NCI-H1092 (cell line): ENCODE measurements at places on chromosomes 7 and 10.

- no peak for DNase-seq
Measured at GRCh38 chr10:122495406-122496340, 34.3 kb downstream of the HTRA1 start.

- DNase-seq = no peak
Measured at GRCh38 chr7:22631730-22632129, 95.3 kb upstream of the IL6 start.

DNA sequence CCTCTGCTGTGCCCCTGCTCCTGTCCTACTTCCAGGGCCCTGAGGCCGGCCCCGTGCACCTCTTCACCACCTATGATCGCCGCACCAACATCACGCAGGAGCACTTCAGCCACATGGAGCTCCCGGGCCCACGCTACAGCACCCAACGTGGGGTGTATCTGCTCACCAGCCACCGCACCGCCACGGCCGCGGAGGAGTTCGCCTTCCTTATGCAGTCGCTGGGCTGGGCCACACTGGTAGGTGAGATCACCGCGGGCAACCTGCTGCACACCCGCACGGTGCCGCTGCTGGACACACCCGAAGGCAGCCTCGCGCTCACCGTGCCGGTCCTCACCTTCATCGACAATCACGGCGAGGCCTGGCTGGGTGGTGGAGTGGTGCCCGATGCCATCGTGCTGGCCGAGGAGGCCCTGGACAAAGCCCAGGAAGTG lies 1.8 kb downstream of the RBP3 start:
- no peak for DNase-seq

GRCh38 chr10:79070606-79071395 lies 2.0 kb downstream of the ZMIZ1 start:
- DNase-seq = peak; percentile 19

- no peak for DNase-seq
Measured at GRCh38 chr7:116273283-116273917, 63.1 kb downstream of the TES start.

DNA sequence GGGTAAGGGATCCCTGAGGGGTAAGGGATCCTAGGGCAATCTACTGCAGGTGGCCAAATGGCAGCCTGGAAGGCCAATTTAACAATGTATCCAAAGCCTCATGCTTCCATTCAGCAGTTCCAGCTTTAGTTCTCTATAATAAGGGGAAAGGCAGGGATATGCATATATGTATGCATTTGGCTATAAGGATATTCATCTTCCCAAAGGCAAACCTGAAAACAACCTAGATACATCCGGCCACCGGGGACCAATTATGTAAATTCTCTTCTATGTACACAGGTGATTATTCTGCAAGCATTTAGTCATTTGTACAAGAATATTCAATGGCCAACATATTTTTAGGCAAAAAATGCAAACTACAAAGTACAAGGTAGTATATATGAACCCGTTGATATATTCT lies 26.7 kb downstream of the PSAP start:
- no peak for DNase-seq

DNA sequence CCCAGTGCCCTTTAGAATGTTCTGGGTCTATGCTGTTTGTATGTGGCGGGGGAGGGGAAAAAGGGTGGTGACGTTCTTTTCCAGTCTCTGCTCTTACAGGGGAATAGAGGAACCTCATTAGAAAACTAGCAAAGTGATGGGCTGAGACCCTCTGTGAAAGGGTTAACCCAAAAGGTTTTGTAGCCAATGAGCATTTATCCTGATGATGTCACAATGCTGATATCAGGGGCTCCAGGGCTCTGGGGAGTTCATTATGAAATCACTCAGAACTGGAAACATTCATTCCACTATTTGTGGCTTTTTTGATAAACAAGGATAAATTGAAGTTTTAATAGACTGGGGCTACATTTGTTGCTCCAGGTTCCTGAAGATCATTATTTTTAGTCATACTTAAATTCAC lies 71.7 kb downstream of the ARID5B start:
- no peak for DNase-seq

GRCh38 chr10:104659809-104660208 lies 18.7 kb downstream of the SORCS3 start:
- DNase-seq = no peak

GRCh38 chr10:34157501-34157900 lies 657.6 kb downstream of the PARD3 start:
- DNase-seq = no peak

GRCh38 chr7:75861636-75862035 lies 17.2 kb upstream of the RHBDD2 start:
- DNase-seq = no peak

DNA sequence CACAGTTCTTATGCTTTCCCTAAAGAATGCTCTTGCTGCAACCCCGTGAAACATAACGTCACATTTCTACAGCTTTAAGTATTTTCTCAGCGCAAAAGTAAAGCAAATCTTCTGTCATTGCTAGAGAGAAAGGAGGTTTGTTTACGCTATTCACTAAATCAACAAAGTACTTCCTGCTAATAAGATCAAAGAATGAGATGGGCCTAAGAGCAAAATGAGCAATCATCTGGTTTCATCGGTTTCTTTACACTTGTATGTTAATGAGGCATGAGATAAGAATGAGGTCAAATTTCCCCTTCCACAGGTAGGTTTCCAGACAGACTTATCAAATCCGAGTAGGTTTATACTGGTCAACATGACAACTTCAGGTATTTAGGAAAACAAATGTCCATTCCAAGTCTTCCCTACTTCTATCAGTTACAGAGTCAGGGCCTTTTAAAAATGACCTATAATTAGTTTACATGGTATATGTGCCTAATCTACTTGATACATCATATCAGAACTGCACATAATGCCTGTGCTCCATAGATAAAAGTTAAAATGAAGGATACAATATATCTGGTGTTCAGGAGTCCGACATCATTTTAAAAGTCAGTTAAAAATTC lies 8.4 kb downstream of the USP6NL start:
- DNase-seq = no peak

- DNase-seq = no peak
Measured at GRCh38 chr10:117218654-117219053, 21.4 kb downstream of the KCNK18 start.

- no peak for DNase-seq
Measured at GRCh38 chr7:37320848-37321468, 127.7 kb downstream of the ELMO1 start.

- no peak for DNase-seq
Measured at GRCh38 chr10:82668221-82668895, 793.4 kb downstream of the NRG3 start.

GRCh38 chr10:123147635-123148413 lies at the start of gene HMX2:
TSS of gene HMX2 (plus strand) at chr10:123148136. CDS start at chr10:123148379, 243 bp downstream.
- peak; percentile 61 for DNase-seq

- no peak for DNase-seq
Measured at GRCh38 chr10:60955957-60956425, 12.0 kb upstream of the RHOBTB1 start.

GRCh38 chr7:8831376-8831775 lies 398.0 kb downstream of the NXPH1 start:
- no peak for DNase-seq

- no peak for DNase-seq
Measured at GRCh38 chr7:45919231-45919784, 1.8 kb downstream of the IGFBP3 start.

DNA sequence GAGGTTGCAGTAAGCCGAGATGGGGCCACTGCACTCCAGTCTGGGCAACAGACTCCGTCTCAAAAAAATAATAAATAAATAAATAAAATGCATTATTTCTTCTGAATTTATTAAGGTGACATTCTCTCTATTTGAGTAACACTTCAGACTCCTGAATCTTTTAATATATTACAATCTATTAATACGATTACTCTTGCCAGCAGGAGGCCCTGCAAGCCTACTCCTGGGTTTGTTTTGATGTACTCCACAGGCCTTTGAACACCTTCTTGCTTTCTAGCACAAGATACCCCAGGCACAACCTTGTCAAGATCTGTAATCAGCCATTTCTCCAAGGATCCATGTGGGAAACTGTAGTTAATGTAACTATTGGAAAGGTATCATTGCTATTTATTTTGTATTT lies 63.5 kb downstream of the COBL start:
- peak; percentile 26 for DNase-seq

DNA sequence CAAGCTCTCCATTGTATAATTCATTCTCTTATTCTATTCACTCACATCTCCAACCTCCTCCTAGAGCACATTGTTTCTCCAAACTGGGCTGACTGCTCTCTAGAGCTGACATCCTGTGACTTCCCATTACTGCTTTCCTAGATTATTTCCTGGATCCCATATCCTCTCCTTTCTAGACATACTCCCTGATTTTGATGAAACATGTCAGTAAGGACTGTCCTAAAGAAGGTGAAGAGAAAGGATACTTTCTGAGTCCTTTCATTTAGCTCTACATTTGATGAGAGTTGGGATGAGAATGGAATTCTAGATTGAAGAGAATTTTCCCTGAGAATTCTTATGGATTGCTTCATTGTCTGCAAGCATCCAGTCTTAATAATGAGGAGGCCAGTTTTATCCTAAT lies 78.8 kb downstream of the CNNM2 start:
- no peak for DNase-seq

DNA sequence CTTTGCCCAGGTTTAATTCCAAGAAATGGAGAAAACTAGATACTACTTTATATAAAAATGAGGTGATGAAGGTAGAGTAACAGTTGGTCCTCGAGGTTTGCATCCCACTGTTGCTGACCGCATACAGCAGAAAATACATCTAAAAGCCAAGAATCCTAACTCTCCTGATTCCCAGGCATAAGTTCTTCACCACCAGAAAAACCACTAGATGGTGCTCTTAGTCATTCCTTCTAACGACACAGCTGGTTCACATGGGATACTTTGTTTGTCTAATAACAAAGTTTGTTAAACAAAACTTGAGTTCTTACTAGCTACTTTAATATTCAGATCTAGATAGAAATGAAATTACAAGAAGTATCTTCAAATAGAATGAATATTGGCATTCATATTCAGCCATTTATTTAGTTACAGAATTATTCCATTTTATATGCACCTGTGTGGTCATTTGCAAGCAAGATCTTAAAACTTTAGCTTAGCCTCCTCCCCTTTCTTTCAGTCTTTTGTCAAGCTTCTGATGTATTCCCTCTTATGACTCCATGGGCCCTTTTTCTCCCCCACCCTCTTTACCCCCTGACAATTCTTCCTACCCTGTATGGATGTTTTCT lies 54.1 kb upstream of the CYP26C1 start:
- peak; percentile 5 for DNase-seq
